ENCODE measurements at places on chromosomes 2 and 18.

DNA sequence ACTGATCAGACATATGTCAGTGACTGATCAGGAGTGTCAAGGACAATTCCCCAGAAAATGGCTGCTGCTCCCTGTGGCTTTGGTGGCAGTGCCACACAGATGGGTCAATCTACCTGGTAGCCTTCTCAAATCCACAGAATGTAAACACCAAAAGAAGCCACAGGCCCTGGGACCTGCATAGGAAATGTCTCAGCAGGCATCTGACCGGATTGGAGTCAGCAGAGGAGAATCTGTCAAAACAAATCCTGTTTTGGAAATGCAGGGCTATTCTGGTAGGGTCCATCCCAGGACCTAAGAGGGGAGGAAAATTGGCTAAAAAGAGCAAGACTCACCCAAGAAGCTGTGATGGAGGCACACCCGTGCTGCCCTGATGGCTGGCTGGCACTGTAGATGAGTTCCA is 189.7 kb downstream of the TMEM247 start:
- no peak for DNase-seq

- DNase-seq: no peak
Measured at GRCh38 chr2:177075254-177075653, 137.3 kb upstream of the HNRNPA3 start.

GRCh38 chr2:55282110-55282917 is 13.3 kb upstream of the MTIF2 start:
- peak; percentile 88 for DNase-seq

DNA sequence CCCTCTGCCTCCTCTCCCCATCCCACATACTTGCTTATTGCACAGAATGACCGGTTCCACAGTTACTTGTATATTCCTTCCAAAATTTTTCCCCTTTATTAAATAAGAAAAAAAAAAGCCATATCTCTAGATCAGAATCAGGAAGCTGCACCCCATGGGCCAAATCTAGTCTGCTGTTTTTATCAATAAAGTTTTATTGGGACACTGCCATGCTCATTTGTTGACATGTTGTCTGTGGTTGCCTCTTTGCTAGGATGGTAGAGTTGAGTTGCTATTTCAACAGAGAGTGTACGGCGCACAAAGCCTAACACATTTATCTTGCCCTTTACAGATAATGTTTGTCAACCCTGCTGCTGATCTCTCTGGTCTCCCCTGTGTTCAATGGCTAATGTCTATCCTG is 15.8 kb upstream of the PIEZO2 start:
- no peak for DNase-seq

- DNase-seq: no peak
Measured at GRCh38 chr2:28400419-28400818, 7.8 kb downstream of the FOSL2 start.

DNA sequence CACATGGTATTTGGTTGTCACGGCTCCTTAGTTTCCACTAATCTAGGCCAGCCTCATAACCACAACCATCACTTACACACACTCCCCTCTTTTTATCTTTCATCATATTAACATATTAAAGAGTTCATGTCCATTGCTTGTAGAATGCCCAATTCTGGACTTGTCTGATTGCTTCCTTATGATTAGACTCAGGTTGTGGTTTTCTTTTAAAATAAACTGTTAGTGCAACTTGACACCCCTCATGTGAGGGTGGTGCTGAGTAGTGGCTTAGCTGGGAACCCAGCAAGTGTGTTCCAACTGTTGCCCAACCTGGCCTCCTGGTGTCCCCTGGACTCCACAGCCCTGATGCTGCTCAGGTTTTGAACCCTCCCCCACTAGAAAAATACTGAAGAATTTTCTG is 20.1 kb upstream of the CD207 start:
- no peak for DNase-seq

GRCh38 chr18:74529811-74530583 is 4.3 kb upstream of the CNDP1 start:
- no peak for DNase-seq

- no peak for DNase-seq
Measured at GRCh38 chr2:217215877-217216276, 356.0 kb upstream of the TNP1 start.

DNA sequence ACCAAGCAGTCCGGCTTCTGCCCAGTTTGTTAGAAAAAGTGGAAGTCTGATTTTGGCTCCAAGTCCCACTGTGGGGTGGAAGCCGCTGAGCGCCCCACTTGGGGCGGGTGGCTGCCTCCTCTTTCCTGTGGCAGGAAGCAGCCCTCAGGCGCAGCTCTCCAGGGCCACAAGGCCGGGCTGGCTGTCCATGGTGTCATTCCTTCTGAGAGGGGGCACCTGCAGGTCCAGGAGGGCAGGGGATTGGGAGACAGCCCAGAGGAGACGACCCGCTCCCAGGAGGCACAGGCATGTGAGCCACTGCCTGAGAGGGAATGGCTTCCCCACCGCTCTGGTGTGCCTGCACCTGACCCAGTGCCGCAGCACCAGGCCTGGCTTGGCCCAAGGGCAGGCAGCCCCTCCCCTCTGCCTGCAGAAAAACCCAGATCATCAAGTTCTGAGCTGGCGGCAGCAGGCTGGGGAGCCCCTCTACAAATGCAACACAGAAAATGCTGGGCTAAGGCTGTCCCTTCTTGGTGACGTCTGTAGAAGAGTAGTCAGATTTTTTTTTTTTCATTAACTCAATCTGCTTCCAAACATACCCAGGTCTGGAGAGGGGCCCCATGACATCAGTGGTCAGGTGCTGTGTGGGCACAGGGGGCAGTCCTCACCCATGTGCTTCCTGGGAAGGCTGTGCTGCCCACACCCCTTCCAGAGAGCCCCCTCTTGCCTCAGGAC is 38.4 kb downstream of the HS6ST1 start:
- DNase-seq: no peak

- peak; percentile 66 for DNase-seq
Measured at GRCh38 chr18:9614401-9615279, at the start of gene PPP4R1. TSS of gene PPP4R1 (minus strand) at chr18:9614559. CDS start at chr18:9614484, 75 bp downstream.
